ENCODE measurements at places on chromosomes 16 and 17.

GRCh38 chr17:45131616-45132319 is 547 bp downstream of the PLCD3 start:
- no peak for DNase-seq

- DNase-seq: no peak
Measured at GRCh38 chr16:74999219-74999608, 390 bp downstream of the ZNRF1 start.

DNA sequence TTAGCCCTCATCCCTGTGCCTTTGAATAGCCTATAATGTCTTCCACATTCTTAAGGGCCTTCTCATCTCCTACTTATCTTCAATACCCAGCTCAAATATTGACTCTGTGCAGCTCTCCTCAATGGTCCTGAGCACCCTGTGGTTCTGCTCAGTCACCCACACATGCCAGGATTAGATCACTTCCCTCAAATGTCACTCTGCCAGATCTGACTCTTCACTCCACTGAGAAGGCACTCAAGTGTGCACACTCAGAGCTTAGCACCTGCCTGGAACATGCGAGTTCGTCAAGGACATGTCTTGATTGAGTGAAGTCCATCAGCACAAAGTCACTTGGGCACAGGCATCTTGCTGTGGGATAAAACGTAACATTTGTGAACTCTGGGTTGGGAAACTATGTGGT is 404.8 kb downstream of the CDH13 start:
- DNase-seq: no peak

GRCh38 chr17:77324227-77324626 is 183.5 kb downstream of the SEC14L1 start:
- DNase-seq: no peak

DNA sequence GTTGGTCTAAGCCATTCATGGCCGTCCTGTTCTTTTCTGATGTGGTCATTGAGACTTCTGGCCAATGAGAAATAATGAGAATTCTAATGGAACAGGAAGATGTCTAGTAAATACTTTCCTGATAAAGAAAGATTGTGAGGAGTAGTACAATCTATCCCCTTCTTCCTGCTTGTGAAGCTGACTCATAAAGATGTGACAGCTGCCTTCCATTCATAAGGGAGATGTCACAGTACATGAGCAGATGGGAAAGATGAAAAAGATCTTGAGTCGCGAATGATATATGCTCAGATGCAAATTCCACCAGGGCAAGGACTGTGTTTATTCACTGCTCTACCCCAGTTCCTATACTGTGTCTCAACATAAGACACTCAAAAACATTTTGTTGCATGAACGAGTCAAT is 111.7 kb upstream of the FOXF1 start:
- no peak for DNase-seq

- DNase-seq: no peak
Measured at GRCh38 chr16:9816644-9817043, 365.6 kb downstream of the GRIN2A start.

- DNase-seq: no peak
Measured at GRCh38 chr17:78058001-78058400, 70.6 kb downstream of the TMC6 start.

- no peak for DNase-seq
Measured at GRCh38 chr17:4537451-4538235, 17.5 kb downstream of the MYBBP1A start.

GRCh38 chr17:8016632-8017424 is 14.4 kb downstream of the GUCY2D start:
- DNase-seq: no peak

DNA sequence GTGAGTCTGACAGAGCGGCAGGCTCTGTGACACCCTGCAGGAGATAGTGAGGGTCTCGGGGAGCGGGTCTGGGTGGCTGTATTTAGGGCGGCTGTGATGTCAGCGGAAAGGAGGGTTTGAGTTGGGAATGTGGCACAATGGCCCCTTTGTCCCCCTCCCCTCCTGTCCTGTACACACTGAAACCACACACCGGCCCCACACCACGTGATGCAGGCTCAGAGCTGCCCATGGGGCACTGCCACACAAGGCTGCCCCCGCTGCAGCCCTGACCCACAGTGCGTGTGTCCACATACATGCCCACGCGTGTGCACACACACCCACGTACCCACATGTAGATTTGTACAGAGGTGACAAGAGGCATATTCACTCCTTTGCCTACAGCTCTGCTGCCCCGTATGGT is 15.3 kb downstream of the SGCA start:
- DNase-seq: no peak

DNA sequence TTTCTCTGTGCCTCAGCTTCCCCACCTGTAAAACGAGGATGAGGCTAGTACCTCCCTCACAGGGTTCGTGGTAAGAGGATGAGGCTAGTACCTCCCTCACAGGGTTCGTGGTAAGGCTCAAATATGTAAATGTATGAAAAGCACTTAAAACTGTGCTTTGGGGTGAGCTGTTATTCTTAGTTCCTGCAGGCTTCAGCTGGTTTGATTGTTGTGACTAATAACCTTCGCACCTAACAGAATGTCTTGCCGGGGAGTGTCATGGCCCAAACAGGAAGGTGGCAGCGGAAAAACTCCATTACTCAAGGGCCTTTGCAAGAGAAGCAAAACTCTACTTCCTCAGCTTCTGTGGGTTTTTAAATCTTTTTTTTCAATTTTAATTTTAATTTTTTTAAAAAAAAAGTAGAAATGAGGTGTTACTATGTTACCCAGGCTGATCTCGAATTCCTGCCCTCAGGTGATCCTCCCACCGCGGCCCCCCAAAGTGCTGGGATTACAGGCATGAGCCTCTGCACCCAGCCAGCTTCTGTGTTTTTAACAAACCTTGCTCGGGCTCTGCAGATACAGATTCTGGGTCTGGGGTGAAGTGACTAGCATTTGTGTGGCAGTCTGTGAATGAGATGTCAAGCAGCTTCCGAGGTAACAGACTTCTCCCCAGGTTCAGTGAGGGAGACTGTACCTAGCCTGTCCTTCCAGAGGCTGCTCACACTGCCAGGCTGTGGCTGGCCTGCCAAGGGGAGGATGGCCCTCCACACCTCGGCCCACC is 103.0 kb downstream of the RAB11FIP4 start:
- DNase-seq: no peak

- DNase-seq: no peak
Measured at GRCh38 chr16:49474741-49475140, 101.1 kb downstream of the C16orf78 start.

GRCh38 chr16:86214326-86215232 is 295.7 kb upstream of the FOXF1 start:
- no peak for DNase-seq

GRCh38 chr16:85418978-85419491 is 194.1 kb upstream of the GSE1 start:
- DNase-seq: no peak

DNA sequence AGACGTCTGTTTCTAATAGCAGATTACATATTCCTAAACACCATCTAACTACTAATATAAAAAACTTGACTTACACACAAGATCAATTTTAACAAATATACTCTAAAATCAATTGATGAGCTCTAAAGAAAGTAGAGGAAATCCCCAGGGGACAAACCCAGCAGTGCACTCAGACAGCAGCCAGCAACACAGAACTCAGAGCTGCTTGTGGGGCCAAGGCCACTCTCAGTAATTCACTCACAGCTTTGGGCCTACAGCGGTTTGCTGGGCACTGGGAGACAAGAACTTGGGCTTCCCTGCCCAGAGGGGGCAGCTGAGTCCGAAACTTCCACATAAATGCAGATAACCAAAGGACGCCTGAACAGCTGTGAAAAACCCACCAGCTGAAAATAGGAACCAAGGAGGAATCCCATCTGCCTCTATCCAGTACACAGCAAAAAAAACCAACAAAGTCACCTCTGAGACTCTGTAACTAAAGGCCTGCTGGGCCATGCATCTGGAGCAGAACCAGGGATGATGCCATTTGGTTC is 21.4 kb downstream of the NPLOC4 start:
- DNase-seq: no peak

DNA sequence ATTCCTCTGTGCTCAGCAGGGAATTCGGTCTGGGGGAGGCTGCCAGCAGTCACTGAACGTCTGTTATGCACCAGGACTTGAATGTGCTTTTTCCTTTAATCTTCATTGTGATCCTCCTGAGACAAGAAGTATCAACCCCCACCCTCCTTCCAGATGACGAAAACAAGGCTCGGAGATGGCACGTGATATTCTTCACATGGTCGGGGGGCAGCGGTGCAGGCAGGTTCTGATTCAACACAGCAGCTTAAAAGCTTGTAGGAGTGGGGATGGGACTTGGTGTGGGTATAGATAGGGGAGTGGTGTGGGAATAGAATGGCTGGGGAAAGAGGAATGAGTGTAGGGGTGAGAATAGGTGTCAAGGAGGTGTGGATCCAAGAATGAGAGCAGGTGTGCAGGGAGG is 6.4 kb downstream of the NECAB2 start:
- DNase-seq: no peak

DNA sequence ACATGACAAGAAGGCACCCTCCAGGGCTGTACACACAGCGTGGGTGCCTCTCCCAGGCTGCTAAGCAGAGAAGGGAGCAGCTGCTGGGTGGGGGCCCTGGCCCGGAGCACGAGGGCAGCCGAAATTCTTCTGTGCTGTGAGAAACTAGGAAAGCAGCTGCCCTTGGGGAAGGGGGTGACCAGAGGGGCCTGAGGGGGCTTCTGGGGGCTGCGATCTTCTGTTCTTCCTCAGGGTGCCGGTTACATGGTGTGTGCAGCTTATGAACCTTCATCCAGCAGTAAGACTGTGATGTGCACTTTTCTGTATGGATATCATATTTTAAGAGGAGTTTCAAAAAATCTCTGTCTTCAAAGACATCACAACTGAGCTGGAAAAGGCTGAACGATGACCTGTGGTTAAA is 43.2 kb upstream of the METRNL start:
- no peak for DNase-seq

- DNase-seq: no peak
Measured at GRCh38 chr16:8375232-8375587, 215.1 kb downstream of the TMEM114 start.

DNA sequence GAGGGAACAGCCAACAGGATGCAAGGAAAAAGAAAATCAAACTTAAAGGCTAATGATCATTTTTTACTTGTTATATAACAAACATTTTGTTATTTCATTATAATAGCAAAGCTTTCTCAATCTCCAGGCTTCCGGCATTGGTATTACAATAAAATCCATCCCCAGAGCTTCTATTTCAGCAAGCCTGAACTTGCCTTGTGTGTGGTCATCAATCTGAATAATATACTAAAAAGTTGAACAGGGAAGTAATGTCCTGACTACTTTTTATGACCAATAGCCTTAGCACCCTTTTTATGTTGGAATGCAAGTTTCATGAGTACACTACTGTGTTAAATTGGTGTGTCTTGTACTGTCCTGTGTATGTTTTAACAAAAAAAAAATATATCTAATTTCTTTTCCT is 27.1 kb upstream of the VWA3A start:
- DNase-seq: no peak

- DNase-seq: no peak
Measured at GRCh38 chr16:49970797-49971431, 54.1 kb upstream of the CNEP1R1 start.

GRCh38 chr16:85550953-85551924 is 61.9 kb upstream of the GSE1 start:
- no peak for DNase-seq

DNA sequence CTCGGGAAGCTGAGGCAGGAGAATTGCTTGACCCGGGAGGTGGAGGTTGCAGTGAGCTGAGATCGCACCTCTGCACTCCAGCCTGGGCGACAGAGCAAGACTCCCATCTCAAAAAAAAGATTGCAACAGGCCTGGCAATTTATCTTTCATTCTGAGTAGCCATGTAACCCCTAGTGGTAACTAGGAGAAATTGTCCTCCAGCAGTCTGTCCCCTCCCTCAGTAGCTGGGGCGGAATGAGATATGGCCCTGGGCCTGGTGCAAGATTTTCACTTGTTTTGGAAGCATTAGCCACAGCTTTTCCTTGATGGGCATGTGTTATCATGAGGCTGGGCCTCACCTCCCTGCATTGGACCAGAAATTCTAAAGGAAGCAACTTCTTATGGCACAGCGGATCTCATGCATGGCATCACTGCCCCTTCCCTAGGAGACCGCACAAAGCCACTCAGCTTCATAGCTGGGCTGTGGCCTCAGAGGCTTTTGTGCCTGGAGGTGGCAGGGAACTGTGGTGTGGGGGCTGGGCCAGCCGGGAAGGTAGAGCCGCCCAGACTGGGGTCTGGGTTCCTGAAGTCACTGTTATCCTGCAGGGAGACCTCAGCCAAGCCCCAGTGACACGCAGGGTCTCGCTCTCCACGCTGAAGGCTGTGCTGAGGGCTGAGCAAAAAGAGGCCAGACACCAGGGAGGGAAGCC is 13.4 kb downstream of the NATD1 start:
- DNase-seq: no peak

DNA sequence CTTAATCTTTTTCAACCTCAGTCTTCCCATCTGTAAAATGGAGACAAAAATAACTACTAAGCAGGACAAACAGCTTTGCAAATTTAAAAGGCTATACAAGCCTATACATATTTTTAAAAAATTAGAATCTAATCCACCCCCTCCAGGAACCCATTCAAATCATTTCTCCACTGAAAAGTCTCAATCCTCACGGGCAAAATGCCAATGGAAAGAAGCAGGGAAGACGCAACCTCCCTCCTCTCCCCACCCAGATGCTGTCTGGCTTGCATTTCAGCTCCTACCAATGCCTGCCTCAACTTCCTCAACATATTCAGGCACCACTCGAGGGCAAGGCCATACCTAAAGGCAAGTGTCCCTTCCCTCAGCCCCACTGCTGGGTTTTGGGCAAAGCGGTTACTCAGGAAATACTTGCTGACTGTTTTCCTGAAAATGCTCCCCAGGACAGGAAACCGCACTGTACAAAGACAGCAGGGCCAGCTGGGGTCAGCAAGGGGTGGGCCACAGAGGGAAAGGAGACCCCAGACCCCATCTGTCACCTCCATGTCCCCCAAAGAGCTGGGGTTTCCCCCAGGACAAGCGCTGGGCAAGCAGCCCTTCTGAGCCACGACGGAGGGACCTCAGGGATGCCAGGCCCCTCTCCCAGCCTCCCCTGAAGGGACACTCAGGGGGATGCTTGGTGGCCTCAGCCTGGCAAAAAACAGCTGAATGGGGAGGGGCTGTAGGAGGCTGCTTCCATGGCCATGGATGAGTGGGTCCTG is 47.7 kb upstream of the DOC2B start:
- DNase-seq: peak; percentile 3

GRCh38 chr17:78674595-78675315 is 97.6 kb upstream of the DNAH17 start:
- no peak for DNase-seq
